ENCODE measurements at places on chromosomes 6 and 20.

DNA sequence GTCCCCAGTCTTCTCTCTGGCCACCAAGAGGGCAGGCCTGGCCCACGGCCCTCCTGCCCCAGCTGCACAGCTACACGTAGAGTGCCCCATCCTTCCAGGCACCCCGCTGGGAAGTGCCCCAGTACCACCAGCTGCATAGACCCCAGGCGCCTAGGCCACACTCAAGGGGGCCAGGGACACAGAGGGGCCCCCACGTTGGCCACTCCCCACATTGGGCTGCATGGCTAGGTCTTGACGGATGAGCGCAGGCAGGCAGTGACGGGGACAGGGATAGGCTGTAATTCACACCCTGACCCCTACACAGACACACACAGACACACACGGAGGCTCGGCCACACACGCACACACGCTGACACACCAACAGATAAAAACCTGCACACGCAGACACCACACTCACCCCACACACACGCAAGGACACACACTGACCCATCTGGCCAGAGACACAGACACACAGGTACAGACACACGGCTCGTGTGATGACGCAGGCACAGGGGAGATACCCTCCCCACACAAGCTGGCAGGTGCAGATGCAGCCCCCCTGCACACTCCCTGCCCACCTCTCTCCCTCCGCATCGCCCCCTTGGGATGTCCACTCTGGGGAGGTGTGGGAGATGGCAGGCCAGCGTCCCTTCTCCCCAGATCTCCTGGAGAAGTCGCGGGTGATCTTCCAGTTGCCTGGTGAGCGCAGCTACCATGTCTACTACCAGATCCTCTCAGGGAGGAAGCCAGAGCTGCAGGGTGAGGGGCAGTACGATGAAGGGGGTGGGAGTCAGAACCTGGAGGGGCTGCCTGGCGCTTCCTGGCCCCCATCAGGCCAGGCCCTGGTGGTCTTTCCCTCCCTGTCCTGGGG is 30.0 kb downstream of the MYH7B start:
- no peaks in the 10 kb centered on the region for H3K36me3 ChIP-seq
- H3K4me3 ChIP-seq: no peak overlapping the region
- no peak for DNase-seq
- no peaks in the 10 kb centered on the region for H3K4me1 ChIP-seq

DNA sequence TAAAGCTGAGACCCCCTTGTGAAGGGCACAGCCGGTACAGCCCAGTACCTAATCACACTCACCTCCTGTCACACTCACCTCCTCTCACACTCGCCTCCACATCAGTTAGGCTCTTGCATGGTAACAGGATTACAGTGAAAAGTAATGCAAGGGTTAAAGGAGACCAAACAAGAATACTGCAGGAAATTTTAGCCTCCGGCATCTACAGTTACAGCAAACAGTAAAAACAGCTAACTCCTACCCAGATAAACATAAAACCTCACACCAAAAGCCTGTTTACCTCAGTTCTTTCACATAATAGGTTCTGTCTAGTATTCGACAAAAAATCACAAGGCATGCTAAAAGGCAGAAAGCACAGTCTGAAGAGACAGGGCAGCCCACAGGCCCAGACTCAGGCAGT is 55.6 kb downstream of the FARS2 start:
- H3K27me3 ChIP-seq: no peaks in the 10 kb centered on the region
- no peak overlapping the region for H3K4me3 ChIP-seq
- H3K27ac ChIP-seq: no peak overlapping the region
- H3K36me3 ChIP-seq: no peaks in the 10 kb centered on the region

GRCh38 chr6:26232940-26233648 is 131.9 kb upstream of the BTN3A2 start:
- H3K27me3 ChIP-seq: no peaks in the 10 kb centered on the region
- H3K4me1 ChIP-seq: peaks cover 28% of the 10 kb centered on the region
- DNase-seq: peak; percentile 34

- peaks cover 14% of the 10 kb centered on the region for H3K4me1 ChIP-seq
- H3K4me3 ChIP-seq: no peak overlapping the region
Observed at GRCh38 chr6:82904257-82904656, 161.4 kb downstream of the UBE3D start.
